Cortex of kidney (tissue), 1 donor: ENCODE measurements at places on chromosomes 3 and 15.

DNA sequence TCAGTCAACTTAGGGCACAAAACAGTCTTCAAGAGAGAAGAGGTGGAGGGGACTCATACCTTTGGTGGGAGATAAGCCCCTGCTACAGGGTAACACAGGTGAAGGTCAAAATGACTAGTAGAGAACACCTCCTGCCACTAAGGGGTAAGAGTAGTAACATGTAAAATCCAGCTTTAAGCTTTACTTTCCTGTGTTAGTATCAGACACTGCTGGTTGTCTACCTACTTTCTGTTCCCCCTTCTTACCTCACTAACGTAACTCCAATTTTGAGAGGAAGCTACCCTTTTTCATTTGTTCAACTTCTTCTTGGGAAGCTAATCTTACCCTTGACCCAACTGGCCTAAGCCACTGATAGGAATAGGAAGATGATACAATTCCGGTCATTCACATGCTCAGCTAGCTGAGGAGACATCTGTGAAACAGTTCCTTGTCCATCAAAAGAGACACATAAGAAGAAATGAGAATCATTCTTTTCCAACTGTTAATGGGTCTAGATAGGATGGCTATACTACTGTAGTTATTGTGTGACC lies 826.8 kb upstream of the CFAP20DC start:
- no peak for DNase-seq

DNA sequence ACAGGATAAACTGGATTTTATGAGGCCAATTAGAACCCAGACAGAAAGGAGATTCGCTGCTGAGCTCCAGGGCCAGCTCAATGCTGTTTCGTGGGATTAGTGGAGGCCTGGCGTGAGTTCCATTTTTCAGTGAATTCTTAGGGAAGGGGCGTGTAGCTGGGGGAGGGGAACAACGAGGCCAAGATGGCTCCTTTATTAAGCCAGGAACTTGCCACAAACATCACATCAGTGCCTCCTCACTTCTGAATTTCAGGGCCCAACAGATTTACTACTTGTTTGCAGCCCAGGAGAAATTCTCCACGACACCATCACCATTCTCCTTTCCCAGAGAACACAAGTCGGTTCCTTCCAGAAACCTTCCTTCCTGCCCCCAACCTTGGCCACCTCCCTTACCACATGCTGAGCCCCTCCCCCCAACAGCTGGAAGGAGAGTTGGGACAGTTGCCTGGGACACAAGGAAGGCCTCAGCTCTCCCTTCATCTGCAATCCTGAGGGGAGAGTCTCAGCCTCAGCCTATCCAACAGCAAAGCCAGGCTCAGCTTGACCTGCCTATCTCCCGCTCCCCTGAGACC lies 5.8 kb downstream of the IGDCC4 start:
- no peak for DNase-seq

DNA sequence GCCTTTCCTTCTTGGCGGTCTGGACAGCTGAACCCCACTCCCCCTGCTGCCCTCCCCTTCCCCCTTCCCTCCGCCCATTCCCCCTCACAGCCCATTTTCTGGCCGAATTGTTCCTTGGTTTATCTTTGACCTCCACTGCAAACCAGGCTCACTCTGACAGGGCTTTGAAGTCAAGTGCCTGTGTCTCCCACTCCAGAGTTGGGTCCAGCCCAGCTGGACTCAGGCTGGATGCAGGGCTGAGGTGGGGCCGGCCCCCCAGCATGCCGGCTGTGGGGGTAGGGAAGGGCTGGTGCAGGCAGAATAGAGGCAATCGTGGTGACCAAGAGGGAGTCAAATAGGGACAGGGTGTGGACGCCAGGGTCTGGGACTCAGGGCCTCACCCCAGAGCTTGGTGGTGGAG lies 57.0 kb upstream of the MRPS22 start:
- DNase-seq = no peak

DNA sequence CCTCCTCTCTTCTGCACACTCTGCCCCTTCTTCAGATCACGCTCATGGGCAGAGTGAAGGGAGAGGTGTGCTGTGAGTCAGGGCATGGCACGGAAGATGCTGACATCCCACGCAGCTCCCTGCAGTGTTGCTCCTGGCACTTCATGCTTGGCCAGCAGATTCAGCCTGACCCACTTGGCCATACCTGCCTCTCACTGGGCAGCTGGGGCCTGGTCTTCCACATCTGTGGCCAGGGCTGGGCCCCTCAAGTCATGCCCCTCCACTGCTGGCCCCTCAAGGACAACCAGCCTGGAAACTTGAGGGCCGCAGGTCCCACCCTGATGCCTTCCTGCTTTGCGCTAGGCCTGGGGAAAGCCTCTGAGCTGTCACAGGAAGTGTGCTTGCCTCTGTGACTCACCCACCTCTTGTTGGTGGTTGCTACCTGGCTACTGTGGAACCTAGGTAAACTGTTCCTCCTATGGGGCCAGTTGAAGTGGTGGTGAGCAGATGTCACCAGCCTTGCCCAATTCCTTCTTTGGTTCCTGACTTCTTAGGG lies 48.7 kb downstream of the BSN start:
- DNase-seq = no peak

GRCh38 chr3:33980252-33980651 lies 181.8 kb downstream of the PDCD6IP start:
- DNase-seq = no peak

GRCh38 chr3:144763878-144764454 lies 792.3 kb downstream of the DIPK2A start:
- no peak for DNase-seq

- no peak for DNase-seq
Observed at GRCh38 chr3:174330303-174330702, 528.8 kb upstream of the NAALADL2 start.

DNA sequence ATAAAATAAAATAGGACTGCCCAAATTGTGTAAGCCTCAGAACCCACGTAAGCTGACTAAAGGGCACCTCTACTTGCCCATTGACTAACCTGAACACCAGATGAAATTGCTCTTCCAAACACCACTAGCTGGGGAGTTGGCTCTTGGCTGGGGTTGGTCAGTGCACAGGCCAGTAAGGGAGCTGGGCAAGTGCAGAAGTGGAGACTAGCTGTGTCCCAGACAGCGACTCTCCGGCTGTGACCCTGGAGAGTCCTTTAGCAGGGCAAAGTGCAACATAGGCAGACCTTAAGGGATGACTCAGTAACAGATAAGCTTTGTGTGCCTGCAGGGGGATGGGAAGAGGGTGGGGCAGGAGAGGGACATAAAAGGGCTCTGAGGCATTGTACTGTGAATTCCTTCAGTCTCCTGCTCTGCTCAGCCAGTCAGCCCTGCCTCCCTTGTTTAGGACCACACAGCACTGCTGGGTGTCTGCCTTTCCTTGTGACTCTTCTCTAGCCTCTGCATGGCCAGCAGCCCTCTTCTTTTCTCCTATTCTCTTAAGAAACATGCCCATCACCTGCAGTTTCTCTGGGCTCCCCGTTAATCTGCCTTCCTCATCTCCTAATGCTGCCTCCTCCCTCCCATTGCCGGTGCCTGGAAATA lies 13.2 kb downstream of the NR1I2 start:
- DNase-seq = no peak

GRCh38 chr3:87727783-87728182 lies 331.0 kb downstream of the CGGBP1 start:
- no peak for DNase-seq

DNA sequence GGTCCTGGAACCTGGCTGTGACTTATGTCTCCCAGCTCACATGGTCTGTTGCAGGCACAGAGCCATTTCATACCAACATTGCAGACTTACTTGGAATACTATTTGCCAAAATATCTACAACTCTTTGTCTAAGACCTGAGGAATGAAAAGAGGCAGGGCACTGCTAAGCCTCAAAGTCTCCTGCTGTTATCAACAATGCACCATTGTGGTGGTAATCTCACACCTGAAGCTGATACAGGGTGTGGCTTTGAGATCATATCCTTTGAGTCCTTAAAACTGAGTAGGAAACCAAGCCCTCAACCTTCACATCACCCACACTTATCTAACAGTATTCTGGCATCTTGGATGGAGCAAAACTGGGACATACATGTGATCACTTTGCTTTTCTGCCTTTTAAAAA lies 782.0 kb downstream of the EPHA3 start:
- DNase-seq = no peak

- no peak for DNase-seq
Observed at GRCh38 chr3:38038447-38038911, 529 bp upstream of the DLEC1 start.

- no peak for DNase-seq
Observed at GRCh38 chr3:185316740-185317412, 46.1 kb upstream of the MAP3K13 start.

- no peak for DNase-seq
Observed at GRCh38 chr3:115470254-115470653, 153.1 kb upstream of the GAP43 start.

DNA sequence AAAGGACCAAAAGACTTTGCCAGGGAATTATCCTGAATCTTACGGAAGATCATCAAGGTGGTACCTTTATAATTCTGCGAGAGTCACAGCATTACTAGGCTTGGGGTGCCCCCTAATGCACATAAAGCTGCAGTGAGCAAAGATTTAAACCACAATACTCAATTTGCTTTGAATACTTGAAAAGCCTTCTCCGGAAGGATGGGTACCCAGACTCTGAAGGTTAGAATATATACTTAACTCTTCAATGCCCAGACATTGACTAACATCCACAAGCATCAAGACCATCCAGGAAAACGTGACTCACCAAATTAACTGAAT lies 117.8 kb upstream of the KCNH8 start:
- DNase-seq = no peak

DNA sequence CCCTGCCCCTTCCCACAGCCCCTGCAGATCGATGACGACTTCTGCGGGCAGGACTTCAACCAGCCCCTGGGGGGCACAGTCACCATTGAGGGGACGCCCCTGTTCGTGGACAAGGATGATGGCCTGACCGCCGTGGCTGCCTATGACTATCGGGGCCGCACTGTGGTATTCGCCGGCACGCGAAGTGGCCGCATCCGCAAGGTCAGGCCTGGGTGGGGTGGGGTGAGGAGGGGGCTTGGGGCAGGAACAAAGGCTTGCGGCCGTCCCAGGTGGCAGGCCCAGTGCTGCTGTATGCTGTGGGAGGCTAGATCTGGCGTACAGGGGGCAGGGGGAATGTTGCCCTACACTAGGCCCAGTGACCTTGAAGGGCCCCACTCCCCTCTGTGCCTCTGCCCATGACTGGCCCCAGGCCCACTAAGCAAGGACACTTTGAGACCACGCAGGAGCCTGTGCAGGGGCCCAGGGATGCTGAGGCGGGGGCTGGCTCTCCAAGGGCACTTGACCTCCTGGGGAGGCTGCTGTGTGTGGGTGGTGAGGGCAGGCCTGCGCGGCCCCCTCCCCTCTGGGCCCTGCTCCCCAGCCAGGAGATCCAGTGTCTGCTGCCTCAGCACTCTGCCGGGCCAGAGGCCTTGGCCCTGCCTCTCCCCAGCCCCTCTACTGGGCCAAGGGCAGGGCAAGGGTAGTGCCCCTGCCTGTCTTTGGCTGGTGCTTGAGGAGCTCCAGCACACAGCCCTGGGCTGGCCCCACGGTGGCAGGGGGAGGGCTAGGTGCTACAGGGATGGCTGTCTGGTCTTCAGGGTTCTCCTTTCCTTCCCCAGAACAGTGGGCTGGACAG lies 8.7 kb downstream of the PLXNA1 start:
- DNase-seq = no peak

DNA sequence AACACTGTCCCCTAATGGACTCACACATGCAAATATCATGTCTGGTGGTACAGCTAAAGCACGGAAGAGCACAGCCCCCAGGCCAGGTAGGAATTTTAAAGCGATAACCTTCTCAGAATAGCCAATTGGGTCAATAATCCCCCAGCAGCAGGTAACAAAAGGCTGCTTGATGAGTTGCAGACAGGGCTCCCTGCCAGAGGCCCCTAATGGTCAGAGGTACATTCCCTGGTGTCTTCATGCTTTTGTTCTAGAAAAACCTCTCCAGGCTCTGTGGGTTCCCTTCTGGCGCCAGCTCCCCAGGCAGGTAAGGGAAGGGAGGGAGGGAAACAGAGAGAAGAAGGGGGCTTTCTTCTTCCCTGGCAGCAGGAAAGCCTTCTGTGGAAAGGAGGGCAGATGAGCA lies 43.4 kb upstream of the PRTG start:
- no peak for DNase-seq

- DNase-seq = no peak
Observed at GRCh38 chr3:133859381-133860234, 36.1 kb downstream of the RAB6B start.

DNA sequence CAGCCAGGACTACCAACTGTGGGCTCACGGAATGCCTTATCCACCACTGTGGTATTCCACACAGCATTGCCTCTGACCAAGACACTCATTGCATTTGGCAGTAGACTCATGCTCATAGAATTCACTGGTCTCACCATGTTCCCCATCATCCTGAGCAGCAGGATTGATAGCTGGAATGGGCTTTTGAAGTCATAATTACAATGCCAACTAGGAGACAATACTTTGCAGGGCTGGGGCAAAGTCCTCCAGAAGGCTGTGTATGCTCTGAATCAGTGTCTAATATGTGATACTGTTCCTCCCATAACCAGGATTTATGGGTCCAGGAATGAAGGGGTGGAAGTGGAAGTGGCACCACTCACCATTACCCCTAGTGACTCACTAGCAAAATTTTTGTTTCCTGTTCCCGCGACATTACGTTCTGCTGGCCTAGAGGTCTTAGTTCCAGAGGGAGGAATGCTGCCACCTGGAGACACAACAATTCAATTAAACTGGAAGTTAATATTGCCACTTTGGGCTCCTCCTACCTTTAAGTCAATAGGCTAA lies 58.6 kb upstream of the CCDC80 start:
- no peak for DNase-seq

GRCh38 chr3:156497326-156497725 lies 57.6 kb downstream of the SSR3 start:
- no peak for DNase-seq

GRCh38 chr3:102102394-102102793 lies 253.1 kb downstream of the NFKBIZ start:
- no peak for DNase-seq

DNA sequence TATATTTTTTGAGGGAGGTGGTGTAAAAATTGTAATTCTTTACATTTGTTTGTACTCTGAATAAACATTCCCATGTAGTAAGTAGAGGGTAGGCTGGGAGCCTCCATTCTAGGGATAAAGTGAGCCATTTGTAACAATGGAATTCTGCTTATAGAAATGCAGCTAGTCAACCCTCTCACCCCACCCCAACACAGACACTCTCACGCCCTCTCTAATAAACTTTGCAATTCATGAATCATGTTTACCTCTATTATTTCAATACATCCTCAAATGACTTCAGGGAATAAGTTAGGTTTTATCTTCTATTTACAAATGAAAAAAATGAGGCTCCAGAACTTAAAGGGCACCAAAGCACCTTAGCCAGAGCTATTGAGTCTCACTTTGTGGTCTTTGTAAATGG lies 56.5 kb upstream of the PDZRN3 start:
- DNase-seq = no peak

GRCh38 chr3:70742081-70742480 lies 429.6 kb upstream of the MDFIC2 start:
- no peak for DNase-seq

DNA sequence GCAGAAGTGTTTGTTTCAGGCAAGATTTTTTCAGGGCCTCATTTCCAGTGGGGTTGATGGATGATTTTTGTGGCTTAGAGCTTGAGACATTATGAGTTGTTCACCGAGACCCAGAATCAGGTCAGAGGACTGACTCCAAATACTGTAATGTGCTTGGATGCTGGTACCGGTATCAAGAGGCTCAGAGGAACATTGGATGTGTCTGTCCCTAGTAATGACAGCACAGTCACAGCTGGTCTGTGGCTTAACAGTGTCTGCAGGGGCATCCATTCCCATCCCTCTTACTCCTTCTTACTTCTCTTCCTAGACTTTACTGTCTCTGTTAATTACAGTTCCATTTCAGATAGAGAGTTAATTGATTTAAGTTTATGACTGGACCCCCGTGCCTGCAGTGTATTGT lies 107.8 kb downstream of the PTPRG start:
- DNase-seq = no peak
